ENCODE measurements at places on chromosomes 1 and 21. TPM values are rescaled to one million over a fixed set of nuclear protein-coding genes. Genes with fewer than 3 reads are reported as not detected.

Gene PCP4
- 1.00 TPM for total RNA-seq

Gene SMPDL3B
- not detected for total RNA-seq

Gene WDTC1
- total RNA-seq = 52.5 TPM

Gene RIMKLA
- total RNA-seq = 0.28 TPM

Gene NPHP4
- total RNA-seq = 7.2 TPM

Gene EFNA1
- 49.7 TPM for total RNA-seq

Gene LHX8
- not detected for total RNA-seq

- no peak overlapping the region for H3K27ac ChIP-seq
- peaks cover 27% of the 10 kb centered on the region for H3K27me3 ChIP-seq
- DNase-seq = no peak
- no peaks in the 10 kb centered on the region for H3K36me3 ChIP-seq
- peaks cover 5% of the 10 kb centered on the region for H3K4me1 ChIP-seq
- H3K4me3 ChIP-seq = no peak overlapping the region
Measured at GRCh38 chr1:182953826-182954225, 860 bp upstream of the SHCBP1L start.

- no peaks in the 10 kb centered on the region for H3K36me3 ChIP-seq
- no peak overlapping the region for H3K27ac ChIP-seq
- no peak overlapping the region for H3K4me3 ChIP-seq
- no peak for DNase-seq
Measured at GRCh38 chr1:203187689-203188264, 1.3 kb upstream of the CHI3L1 start.

DNA sequence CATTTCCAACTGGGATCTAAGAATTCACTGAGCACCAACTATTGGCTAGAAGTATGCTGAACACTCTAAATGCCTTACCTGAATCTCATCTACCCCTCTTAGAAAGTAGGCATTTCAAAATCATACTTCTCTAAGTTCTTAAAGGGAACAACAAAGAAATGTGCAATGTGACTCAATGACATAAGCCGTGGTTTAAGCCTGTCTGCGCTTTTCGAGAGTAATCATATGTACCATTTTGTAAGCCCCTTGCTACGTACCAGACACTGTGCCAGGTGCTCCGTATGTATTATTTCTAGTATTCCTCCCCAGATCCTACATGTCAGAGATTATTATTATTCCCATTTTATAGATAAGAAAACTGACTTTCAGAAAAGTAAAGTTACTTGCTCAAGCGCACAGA is 454.2 kb downstream of the SETD4 start:
- no peak overlapping the region for H3K27ac ChIP-seq
- H3K4me3 ChIP-seq = no peak overlapping the region
- H3K27me3 ChIP-seq = no peaks in the 10 kb centered on the region
- H3K4me1 ChIP-seq = no peaks in the 10 kb centered on the region
- no peaks in the 10 kb centered on the region for H3K36me3 ChIP-seq
- DNase-seq = no peak

- no peak overlapping the region for H3K4me3 ChIP-seq
- no peaks in the 10 kb centered on the region for H3K27me3 ChIP-seq
- DNase-seq = no peak
- H3K27ac ChIP-seq = no peak overlapping the region
- no peaks in the 10 kb centered on the region for H3K36me3 ChIP-seq
Measured at GRCh38 chr1:207861442-207862177, 49.3 kb downstream of the CD34 start.

GRCh38 chr1:206094024-206094423 is 23.2 kb downstream of the AVPR1B start:
- no peaks in the 10 kb centered on the region for H3K27me3 ChIP-seq
- no peaks in the 10 kb centered on the region for H3K36me3 ChIP-seq
- no peak overlapping the region for H3K27ac ChIP-seq
- no peak for DNase-seq

DNA sequence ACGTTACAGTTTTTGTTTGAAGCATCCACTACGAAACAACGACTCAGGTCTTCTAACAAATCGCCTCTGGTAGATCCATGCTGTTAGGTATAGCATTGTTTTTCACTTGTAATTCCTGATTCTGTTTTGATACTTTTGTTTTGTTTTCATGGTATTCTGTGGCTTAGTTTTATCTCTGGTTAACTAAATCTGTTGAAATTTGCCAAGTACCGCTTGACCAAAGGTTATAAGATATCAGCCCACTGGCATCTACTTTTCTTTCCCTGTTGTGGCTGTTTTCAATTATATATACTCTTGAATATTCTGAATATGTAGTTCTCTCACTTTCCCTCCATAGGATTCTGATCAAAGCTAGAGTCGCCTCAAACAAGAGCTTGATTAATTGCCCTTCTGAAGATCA is 274.8 kb upstream of the C1orf105 start:
- H3K4me1 ChIP-seq = peaks cover 8% of the 10 kb centered on the region
- DNase-seq = no peak
- peak overlapping the region; percentile 22 for H3K27ac ChIP-seq
- no peaks in the 10 kb centered on the region for H3K27me3 ChIP-seq
- no peak overlapping the region for H3K4me3 ChIP-seq
- H3K36me3 ChIP-seq = no peaks in the 10 kb centered on the region

DNA sequence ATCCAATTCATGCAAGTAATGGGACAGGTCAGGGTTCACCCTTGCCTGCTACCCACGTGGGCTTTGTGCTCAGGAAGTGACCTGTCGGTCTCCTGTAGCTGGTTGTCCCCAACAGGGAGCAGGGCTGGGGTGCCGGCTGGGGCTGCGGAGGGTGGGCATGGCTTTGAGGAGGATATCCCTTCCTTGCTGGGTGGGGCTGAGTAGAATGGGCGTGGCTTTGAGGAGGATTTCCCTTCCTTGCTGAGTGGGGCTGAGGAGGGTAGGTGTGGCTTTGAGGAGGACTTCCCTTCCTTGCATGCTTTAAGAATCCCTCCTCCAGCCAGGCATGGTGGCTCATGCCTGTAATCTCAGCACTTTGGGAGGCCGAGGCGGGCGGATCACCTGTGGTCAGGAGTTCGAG is 151.3 kb downstream of the CLIC6 start:
- no peak overlapping the region for H3K4me3 ChIP-seq
- H3K36me3 ChIP-seq = no peaks in the 10 kb centered on the region
- no peaks in the 10 kb centered on the region for H3K4me1 ChIP-seq
- H3K27me3 ChIP-seq = no peaks in the 10 kb centered on the region

DNA sequence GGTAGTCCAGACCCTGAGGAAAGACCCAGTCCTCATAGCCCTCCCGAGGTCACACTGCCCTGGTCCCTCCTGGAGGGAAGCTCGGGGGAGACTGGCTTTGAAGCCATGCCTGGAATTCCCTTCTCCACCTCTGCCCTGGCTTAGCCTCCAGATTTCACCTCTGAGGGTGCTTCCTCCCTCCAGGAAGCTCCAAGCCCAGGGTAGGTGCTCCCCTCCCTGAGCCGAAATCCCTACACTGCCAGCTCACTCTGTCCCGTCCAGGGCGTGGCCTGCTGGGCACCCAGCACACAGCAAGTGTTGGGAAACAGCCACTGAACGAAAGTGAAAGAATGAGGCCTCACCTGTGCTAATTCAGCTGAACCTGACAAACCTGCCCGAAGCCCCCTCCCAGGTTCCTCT is 6.0 kb upstream of the TNFRSF25 start:
- no peak overlapping the region for H3K4me3 ChIP-seq
- no peak for DNase-seq
- H3K4me1 ChIP-seq = no peaks in the 10 kb centered on the region
- H3K27ac ChIP-seq = no peak overlapping the region

- H3K36me3 ChIP-seq = peaks cover 4% of the 10 kb centered on the region
- no peaks in the 10 kb centered on the region for H3K27me3 ChIP-seq
- no peak overlapping the region for H3K4me3 ChIP-seq
Measured at GRCh38 chr1:1779691-1780597, 1.7 kb upstream of the NADK start.

DNA sequence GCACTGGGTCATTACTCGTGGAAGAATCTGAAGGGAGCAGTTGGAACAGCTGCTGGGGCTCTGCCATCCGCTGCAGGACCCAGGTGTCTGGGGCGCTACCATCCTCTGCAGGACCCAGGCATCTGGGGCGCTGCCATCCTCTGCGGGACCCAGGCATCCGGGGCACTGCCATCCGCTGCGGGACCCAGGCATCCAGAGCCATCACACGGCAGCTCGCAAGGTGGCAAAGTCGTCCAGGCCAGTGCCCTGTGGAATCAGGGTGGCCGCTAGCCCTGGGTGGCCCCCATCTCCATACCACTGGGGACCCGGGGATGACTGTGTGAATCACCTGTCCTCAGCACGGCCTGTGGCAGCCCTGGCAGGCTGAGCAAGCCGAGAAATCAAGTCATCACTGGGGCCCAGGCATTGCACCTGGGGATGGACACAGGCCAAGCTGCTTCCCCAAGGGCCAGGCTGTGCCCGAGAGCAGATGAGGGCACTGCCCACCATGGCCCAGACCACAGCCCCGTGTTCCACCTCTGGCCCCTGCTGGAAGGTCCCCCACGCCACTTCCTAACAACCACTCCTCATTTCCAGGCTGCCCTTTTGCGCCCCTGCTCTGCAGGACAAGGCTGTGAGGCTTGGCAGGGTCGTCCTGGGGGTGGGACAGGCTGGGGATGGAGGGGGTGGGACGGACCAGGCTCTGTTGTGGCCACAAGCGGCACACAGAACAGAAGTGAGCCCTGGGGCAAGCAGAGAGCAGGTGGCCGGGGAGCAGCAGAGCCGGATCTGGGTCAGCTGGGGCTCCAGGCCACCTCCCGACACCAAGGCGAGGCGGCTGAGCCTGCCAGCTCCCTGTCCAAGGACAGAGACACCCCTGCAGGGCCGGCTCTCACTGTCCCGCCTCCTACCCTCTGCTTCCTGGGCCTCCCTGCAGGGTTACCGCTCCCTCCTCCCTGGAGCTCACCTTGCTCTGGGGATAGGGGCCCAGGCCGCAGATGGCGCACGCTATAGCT is 12.7 kb downstream of the GABRD start:
- H3K36me3 ChIP-seq = no peaks in the 10 kb centered on the region
- H3K4me1 ChIP-seq = peaks cover 12% of the 10 kb centered on the region
- H3K27me3 ChIP-seq = no peaks in the 10 kb centered on the region

GRCh38 chr1:247359559-247359958 is 27.9 kb upstream of the ZNF496 start:
- H3K4me1 ChIP-seq = no peaks in the 10 kb centered on the region
- peak overlapping the region; percentile 72 for H3K27ac ChIP-seq
- H3K4me3 ChIP-seq = no peak overlapping the region
- DNase-seq = no peak
- H3K27me3 ChIP-seq = no peaks in the 10 kb centered on the region

DNA sequence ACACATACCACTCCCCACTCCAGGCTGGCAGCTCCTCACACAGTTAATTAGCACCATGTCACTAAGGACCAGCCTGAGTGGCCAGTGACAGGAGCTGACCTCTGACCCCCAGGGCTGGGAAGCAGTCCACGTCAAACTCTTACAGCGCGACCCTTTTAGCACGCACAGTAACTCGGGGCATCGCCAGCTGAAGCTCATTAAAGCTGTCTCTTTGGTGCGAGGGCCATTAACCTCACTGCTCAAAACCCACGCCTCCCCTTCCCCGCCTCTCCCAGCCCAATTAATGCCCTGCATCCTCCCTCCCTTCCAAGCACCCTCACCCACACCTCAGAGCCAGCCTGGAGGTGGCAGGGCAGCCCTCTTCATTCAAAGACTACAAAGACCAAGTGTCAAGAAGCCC is 31.7 kb downstream of the DMAP1 start:
- H3K27me3 ChIP-seq = no peaks in the 10 kb centered on the region
- H3K4me3 ChIP-seq = no peak overlapping the region
- no peaks in the 10 kb centered on the region for H3K36me3 ChIP-seq
- no peak overlapping the region for H3K27ac ChIP-seq
- no peaks in the 10 kb centered on the region for H3K4me1 ChIP-seq

DNA sequence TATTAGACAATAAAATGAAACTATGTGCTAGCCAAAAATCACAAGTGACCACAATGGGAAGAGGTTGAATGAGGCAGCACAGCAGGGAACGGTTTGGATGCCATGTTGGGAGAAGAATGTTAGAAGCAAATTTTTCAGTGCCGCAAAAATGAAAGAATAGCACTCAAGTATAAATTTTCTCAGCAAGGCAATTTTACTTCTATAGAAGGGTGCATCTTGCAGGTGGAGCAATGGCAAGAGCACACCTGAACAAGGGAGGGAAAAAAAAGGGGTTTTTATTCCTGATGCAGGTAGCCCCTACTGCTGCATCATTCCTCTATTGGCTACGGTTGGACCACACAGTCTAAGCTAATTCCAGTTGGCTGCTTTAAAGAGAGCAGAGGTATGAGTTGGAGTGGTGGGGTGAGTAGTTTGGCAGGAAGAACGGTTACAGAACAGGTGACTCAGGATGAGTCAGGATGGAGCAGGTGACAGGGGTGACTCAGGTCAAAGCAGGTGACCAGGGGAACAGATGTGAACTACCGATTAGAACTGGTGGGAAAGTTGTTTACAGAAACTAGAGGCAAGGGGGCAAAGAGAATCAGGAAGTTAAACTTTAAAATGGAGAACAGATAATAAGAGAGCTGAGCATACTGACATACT is 301.1 kb upstream of the NRIP1 start:
- no peaks in the 10 kb centered on the region for H3K36me3 ChIP-seq
- no peak for DNase-seq
- no peaks in the 10 kb centered on the region for H3K4me1 ChIP-seq
- H3K4me3 ChIP-seq = no peak overlapping the region

- no peak overlapping the region for H3K27ac ChIP-seq
- peaks cover 11% of the 10 kb centered on the region for H3K4me1 ChIP-seq
- no peak for DNase-seq
- no peaks in the 10 kb centered on the region for H3K27me3 ChIP-seq
- H3K4me3 ChIP-seq = no peak overlapping the region
- H3K36me3 ChIP-seq = peaks cover 53% of the 10 kb centered on the region
Measured at GRCh38 chr1:28280501-28280900, 21.2 kb downstream of the SESN2 start.

GRCh38 chr1:66692681-66693080 is 59.6 kb upstream of the DYNLT5 start:
- no peak overlapping the region for H3K4me3 ChIP-seq
- no peaks in the 10 kb centered on the region for H3K27me3 ChIP-seq
- H3K4me1 ChIP-seq = no peaks in the 10 kb centered on the region
- no peak overlapping the region for H3K27ac ChIP-seq

- no peaks in the 10 kb centered on the region for H3K4me1 ChIP-seq
- no peak for DNase-seq
- no peak overlapping the region for H3K4me3 ChIP-seq
- H3K27me3 ChIP-seq = no peaks in the 10 kb centered on the region
Measured at GRCh38 chr1:46755121-46755520, 36.2 kb upstream of the EFCAB14 start.

DNA sequence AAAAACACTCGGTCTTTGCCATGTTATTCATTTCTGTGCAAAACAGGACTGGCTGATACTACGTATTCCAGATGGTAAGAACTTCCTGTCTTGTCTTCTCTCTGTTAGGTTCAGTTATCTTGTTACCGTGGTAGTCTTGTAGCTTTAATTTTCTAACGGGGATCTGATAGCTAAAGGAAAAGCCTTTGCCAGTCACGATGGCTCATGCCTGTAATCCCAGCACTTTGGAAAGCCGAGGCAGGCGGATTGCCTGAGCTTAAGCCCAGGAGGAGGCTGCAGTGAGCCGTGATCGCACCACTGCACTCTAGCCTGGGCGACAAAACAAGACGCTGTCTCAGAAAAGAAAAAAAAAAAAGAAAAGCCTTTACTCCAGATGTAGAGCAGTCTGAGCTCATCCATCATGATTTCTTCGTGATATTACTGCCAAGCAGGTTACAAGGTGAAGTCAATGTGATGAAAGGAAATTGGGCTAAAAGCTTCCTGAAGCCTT is 11.1 kb upstream of the MSTO1 start:
- no peak for DNase-seq
- H3K4me1 ChIP-seq = no peaks in the 10 kb centered on the region
- H3K27me3 ChIP-seq = no peaks in the 10 kb centered on the region
- H3K4me3 ChIP-seq = no peak overlapping the region

All from adrenal gland (tissue), 19 donors.